ENCODE measurements at places on chromosomes 5 and 9. TPM values are rescaled to one million over a fixed set of nuclear protein-coding genes. Genes with fewer than 3 reads are reported as not detected.
A peak's percentile ranks its signal among the peaks of the same experiment; 100 is the strongest.

Gene DNAH5
- total RNA-seq, result not detected

Gene BNC2
- not detected for total RNA-seq

DNA sequence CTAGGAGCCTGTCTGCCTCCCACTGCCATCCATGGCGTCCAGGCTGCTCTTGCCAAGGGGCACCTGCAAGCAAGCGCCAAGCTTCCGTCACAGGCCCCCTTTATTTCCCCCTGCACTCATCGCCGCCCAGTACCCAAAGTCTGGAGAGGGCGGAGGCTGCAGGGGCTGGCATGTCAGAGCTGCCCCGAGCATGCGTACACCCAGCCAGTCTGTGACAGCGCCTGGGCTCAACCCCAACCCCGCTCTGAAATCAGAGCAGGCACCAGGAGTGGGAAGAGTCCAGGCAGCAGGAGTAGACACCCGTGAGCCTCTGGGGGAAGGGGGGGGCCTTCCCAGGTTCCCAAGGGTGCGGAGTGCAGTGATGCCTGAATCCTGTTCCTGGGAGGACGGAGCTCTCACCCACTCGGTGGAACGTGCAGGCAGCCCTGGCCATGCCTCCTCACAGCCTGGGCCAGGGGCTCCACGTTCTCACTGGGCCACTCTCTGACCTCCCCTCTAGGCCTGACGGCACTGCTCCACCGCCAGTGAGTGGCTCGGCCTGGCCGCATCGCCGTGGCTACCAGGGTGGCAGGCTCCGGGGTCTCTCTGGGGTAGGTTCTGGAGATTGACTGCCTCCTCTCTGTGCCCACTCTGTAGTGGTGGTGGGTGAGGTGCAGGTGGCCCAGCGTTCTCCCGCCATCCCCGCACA is 469.0 kb downstream of the CDH9 start:
- no peak overlapping the region for H3K27ac ChIP-seq
- no peak for DNase-seq
- H3K4me1 ChIP-seq, result no peaks in the 10 kb centered on the region
- no peak overlapping the region for H3K4me3 ChIP-seq

Gene BSPRY
- not detected for total RNA-seq

- no peak overlapping the region for H3K4me3 ChIP-seq
- no peaks in the 10 kb centered on the region for H3K36me3 ChIP-seq
- H3K4me1 ChIP-seq, result no peaks in the 10 kb centered on the region
- H3K27me3 ChIP-seq, result no peaks in the 10 kb centered on the region
- no peak overlapping the region for H3K27ac ChIP-seq
Measured at GRCh38 chr5:44885903-44886302, 77.2 kb downstream of the MRPS30 start.

GRCh38 chr9:136086213-136086881 is 8.7 kb downstream of the NACC2 start:
- no peaks in the 10 kb centered on the region for H3K36me3 ChIP-seq
- H3K4me3 ChIP-seq, result no peak overlapping the region
- no peaks in the 10 kb centered on the region for H3K27me3 ChIP-seq
- peaks cover 21% of the 10 kb centered on the region for H3K4me1 ChIP-seq
- DNase-seq, result no peak
- no peak overlapping the region for H3K27ac ChIP-seq

GRCh38 chr9:14958989-14959388 is 48.8 kb upstream of the FREM1 start:
- no peak overlapping the region for H3K27ac ChIP-seq
- H3K4me3 ChIP-seq, result no peak overlapping the region
- DNase-seq, result no peak
- no peaks in the 10 kb centered on the region for H3K27me3 ChIP-seq
- H3K4me1 ChIP-seq, result peaks cover 7% of the 10 kb centered on the region

- peak overlapping the region; percentile 44 for H3K4me3 ChIP-seq
- H3K4me1 ChIP-seq, result peaks cover 11% of the 10 kb centered on the region
- no peaks in the 10 kb centered on the region for H3K36me3 ChIP-seq
Measured at GRCh38 chr9:19471737-19472648, 63.2 kb downstream of the ACER2 start.

DNA sequence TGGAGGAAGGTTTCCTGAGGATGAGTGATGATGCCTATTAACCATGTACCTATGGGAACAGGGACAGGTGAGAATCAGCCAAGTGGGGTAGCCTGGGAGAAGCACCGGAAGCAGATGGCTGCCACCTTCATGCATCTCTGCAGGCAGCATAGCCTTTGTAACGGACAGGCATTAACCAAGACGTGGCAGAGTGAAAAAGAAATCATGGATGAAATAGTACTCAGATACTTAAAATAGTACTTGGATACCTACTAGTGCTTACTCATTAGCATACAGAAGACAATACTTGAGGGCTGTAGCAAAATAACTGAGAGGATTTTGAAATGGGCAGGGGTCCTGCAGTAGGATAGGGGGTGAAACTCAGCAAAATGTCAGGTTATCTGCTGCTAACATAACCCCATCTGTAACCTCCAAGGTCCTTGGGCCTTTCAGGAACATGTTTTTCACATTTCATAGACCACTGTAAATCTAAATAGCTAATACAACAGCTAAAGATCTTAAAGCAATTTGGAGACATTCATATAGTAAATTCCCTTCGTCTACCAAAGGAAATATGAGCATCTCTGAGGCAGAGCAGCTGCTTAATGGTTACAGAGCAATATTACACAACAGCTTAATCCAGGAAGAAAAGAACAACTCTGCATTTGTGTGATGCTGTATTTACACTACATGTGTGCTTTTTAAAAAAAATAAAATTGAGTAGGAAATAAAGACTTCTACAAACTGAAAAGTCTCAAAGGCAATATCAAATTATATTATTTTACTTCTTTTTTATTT is 154.3 kb downstream of the NFIB start:
- no peak for DNase-seq
- H3K4me1 ChIP-seq, result no peaks in the 10 kb centered on the region
- no peak overlapping the region for H3K27ac ChIP-seq

- no peaks in the 10 kb centered on the region for H3K4me1 ChIP-seq
- H3K27ac ChIP-seq, result no peak overlapping the region
- H3K36me3 ChIP-seq, result no peaks in the 10 kb centered on the region
Measured at GRCh38 chr5:124504081-124504916, 242.1 kb downstream of the ZNF608 start.

Gene PCDHB9
- 0.44 TPM for total RNA-seq

Gene DIPK1B
- not detected for total RNA-seq

Data from CD4-positive, alpha-beta memory T cell (primary cell).